ENCODE measurements at places on chromosomes 16 and 17.

GRCh38 chr17:2683912-2684311 is 27.7 kb downstream of the CLUH start:
- no peak for DNase-seq

DNA sequence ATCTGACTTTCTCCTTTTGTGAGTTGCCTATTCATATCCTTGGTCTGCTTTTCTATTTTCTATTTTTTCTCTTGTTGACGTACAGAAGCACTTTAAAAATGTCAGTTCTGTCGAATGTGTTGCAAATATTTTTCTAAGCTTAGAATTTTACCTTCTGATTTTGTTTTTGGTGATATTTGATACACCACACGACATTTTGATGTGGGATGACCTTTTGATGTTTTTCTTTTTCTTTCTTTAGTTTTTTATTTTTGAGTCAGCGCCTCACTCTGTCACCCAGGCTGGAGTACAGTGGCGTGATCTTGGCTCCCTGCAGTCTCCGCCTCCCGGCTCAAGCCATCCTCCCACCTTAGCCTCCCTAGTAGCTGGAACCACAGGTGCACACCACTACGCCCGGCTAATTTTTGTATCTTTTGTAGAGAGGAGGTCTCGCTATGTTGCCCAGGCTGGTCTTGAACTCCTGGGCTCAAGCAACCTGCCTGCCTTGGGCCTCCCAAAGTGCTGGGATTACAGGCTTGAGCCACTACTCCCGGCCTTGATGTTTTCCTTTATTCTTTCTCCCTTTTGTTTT is 39.6 kb downstream of the WSB1 start:
- no peak for DNase-seq

DNA sequence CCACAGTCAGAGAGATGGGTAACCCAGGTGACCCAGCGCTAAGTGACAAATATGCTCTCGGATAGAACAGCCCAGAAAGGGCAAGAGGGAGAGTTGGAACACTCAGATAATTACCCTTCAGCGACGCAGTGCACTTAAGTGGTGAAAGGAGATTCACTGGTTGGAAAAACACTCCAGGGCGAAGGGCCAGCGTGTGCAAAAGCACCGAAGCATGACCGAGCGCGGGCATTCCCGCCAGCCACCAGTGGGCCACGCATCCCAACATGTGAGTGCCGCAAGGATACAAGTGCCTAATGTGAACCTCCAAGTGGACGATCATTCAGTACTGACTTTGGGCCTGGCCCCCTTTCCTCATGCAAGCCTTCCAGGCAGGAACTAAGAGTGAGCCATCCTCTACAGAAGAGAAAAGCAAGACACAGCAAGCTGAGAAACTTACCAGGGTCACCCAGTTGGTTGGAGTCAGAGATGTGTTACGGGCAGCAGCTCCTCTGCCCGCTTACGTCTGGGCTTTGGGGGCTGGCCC is 258.4 kb downstream of the C16orf95 start:
- DNase-seq = no peak

- no peak for DNase-seq
These were observed 31.1 kb upstream of the SLC47A1 start for GRCh38 chr17:19502517-19502916.

DNA sequence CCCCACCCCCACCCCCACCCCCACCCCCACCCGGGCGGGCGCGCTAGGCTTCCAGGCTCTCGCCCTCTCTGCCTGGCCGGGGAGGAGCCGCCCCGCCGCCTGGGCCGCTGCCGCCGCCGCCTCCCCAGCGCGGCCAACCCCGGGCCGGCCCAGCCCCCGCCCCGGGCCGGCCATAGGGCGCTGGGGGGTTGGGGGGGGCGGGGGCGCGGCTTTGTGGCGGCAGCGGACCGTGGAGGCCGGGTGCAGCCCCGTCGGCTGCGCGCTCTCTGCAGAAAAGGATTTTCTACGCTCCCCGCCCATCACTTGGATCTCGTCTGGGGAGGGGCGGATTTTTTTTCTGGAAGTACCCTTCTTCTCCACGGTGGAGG is 230.9 kb downstream of the MRTFB start:
- no peak for DNase-seq

DNA sequence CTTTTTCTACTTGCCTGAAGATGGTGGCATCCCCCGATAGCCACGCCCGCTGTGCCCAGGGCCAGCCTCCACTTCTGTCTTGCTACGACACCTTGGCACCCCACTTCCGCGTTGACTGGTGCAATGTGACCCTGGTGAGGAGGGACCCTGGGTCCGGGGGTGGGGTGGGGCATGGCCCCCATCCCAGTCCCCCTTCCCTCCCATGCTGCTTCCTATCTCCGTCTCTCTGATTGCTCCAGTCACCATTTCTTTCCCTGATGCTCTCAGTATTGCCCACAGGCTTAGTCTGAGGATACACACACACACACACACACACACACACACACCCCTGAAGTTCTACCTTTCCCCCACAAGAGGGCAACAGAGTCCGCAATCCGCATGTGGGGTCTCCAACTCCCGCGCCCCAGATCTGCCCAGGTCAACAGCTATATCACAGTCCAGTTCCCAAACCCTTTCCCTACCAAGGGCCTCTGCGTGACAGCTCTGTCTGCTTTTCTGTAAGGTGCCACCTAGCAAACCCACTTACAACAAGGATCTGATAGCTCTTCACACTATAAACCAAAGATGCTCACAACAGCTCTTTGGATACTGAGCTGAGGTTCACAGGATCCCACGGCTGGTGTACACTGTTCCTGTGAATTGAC is 3.4 kb downstream of the SGCA start:
- peak; percentile 25 for DNase-seq

DNA sequence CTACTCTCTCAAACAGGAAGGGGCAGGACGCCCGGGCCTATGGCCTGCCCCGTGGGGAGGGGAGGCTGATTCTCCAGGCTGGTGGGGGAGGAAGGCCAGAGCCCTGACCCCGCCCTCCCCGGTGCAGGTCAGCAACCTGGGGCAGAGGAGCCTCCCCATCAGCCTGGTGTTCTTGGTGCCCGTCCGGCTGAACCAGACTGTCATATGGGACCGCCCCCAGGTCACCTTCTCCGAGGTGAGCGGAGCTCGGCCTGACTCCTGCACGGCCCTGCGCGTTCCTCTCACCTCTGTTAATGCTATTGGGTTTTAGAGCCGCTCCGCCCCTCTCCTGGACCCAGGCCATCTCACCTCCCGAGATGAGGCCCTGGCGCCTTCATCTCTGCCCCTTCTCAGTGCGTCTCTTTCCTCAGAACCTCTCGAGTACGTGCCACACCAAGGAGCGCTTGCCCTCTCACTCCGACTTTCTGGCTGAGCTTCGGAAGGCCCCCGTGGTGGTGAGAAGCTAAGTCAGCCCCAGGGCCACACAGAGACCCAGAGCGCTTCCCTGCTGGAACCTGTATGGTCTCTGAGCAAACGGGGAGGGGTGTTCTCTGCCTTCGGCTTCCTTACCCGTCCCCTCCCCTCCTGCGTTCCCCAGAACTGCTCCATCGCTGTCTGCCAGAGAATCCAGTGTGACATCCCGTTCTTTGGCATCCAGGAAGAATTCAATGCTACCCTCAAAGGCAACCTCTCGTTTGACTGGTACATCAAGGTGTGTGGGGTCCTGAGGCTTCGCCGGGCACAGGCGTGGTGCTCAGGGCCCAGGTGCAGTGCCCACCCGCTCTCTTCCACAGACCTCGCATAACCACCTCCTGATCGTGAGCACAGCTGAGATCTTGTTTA is 25.1 kb upstream of the ITGAX start:
- no peak for DNase-seq

- DNase-seq = peak; percentile 26
These were observed 7.3 kb downstream of the ESRP2 start for GRCh38 chr16:68228652-68229051.

DNA sequence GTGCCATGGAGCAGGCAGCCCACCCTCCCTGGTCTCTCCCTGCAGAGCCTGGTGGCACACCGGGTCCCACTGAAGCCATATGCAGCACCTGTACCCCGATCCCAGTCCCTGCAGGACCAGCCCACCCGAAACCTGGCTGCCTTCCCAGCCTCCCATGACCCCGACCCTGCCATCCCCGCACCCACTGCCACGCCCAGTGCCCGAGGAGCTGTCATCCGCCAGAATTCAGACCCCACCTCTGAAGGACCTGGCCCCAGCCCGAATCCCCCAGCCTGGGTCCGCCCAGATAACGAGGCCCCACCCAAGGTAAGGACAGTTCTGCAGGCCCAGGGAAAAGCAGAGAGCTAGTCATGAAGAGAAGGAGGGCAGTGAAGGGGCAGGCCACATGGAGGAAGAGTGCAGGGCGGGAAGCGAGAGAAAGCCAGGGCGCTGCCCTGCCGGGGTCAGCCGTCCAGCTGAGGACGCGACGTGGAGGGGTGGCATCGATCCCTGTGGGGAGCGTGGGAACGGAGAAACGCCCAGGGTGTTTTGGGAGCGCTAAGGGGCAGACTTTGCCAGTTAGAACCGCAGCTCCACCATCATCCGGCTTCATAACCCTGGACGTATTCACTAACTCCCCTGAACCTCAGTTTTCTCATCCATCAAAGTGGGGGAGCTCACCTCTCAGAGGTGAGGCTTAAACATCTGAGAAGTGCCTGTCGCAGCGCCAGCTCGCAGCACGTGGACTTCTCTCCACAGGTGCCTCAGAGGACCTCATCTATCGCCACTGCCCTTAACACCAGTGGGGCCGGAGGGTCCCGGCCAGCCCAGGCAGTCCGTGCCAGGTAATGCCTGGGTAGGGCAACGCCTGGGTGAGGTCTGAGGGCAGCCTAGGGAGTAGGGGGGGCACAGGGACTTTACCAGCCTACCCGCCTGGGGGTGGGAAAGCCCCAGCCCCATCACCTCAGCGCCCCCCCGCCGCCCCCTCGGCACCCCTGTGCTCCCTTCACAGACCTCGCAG is 7.6 kb upstream of the C17orf107 start:
- DNase-seq = peak; percentile 72

- no peak for DNase-seq
These were observed 208.8 kb downstream of the HAPSTR1 start for GRCh38 chr16:9300252-9300651.

GRCh38 chr16:83171396-83171795 is 544.6 kb downstream of the CDH13 start:
- no peak for DNase-seq

GRCh38 chr16:3590736-3591435 is 13.7 kb upstream of the NLRC3 start:
- DNase-seq = no peak

GRCh38 chr17:48181653-48182052 is 74.1 kb downstream of the SNX11 start:
- no peak for DNase-seq

DNA sequence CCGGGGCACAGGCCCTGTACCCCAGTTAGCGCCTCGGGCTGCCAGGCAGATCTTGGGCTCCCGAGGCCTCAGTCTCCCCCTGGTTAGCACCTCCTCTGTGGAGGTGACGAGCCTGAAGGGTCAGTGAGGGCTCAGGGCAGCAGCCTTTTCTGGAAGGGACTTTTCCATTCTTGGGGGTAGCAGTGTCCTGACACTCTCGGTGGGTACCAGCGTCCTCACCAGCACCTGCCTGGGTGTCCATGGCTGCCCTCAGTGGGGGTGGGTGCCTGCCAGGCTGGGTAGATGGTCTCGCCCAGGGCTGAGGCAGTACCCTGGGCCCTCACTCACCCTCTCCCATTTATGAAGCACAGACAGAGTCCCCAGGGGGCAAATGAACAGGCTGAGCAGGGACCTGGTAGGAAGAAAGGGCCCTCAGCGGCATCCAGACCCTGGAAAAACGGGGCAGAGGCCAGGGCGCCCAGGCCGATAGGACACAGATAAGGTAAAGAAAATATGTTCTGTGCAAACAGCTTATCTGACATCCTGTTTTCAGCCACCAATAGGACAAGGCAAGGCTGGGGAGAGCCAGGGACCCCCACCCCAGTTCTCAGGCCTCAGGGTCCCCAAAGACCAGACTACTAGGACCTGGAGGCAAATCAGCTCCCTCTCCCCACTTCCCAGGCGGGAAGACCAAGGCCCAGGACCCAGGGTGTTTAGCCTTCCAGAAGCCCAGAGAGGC is 50.9 kb downstream of the ZFPM1 start:
- DNase-seq = no peak

DNA sequence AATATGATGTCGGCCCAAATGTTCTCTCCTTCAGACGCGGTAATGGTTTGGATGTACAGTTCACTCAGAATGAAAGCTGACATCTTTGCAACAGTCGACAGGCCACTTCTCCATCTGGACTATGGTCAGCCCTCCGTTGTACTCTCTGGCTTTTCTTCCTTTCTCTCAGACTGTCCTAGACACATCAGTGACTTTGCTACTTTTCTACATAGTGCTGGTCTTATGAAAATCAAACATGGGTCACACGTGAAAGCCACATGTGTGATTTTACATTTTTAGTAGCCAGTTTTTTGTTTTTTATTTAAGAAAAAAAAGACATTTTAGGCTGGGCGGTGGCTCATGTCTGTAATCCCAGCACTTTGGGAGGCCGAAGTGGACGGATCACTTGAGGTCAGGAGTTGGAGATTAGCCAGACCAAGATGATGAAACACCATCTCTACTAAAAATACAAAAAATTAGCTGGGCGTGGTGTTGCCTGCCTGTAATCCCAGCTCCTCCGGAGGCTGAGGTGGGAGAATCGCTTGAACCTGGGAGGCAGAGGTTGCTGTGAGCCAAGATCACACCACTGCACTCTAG is 644.1 kb downstream of the KCNJ2 start:
- no peak for DNase-seq

GRCh38 chr17:82416771-82417170 is 1.4 kb upstream of the HEXD start:
- DNase-seq = no peak

- peak; percentile 28 for DNase-seq
These were observed 4.8 kb upstream of the MT2A start for GRCh38 chr16:56603589-56603988.

GRCh38 chr16:66853261-66854139 is 9.3 kb downstream of the CA7 start:
- no peak for DNase-seq

GRCh38 chr16:14014284-14014625 is 56.9 kb upstream of the MRTFB start:
- DNase-seq = no peak

GRCh38 chr17:73293480-73293911 is 18.3 kb downstream of the CDC42EP4 start:
- no peak for DNase-seq

DNA sequence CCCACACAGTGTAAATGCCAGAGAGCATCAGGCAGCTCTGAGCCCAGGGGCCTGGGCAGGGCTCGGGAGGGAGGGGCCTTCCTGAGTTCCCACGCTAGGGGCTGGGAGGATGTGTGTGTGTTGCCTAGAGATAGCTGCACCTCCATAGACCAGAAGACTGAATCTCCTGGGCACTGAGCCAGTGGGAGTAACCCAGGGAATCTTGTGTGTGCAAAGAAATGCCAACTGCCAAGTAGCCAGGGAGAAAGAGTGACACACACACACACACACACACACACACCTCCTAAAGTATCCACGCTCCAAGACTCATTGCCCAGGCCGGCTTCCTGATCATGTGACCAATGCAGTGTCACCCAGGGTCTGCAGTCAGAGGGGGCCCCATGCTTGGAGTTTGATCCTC is 166.2 kb upstream of the RPL38 start:
- peak; percentile 59 for DNase-seq

- DNase-seq = no peak
These were observed 20.9 kb downstream of the ENGASE start for GRCh38 chr17:79095345-79096055.

Measured in hematopoietic multipotent progenitor cell treated with erythropoietin and hydrocortisone succinate and interleukin-3 and kit ligand, for 15 days (in vitro differentiated cells).